SK-N-DZ (cell line): ENCODE measurements at places on chromosomes 13 and 19.

GRCh38 chr13:33454844-33455705 is 169.5 kb upstream of the STARD13 start:
- DNase-seq = no peak

- DNase-seq = no peak
These were observed 37.0 kb downstream of the SKA3 start for GRCh38 chr13:21139374-21139773.

- no peak for DNase-seq
These were observed 176.2 kb downstream of the FOXO1 start for GRCh38 chr13:40490086-40490758.

GRCh38 chr13:53885997-53886396 is 857.4 kb downstream of the OLFM4 start:
- DNase-seq = no peak

DNA sequence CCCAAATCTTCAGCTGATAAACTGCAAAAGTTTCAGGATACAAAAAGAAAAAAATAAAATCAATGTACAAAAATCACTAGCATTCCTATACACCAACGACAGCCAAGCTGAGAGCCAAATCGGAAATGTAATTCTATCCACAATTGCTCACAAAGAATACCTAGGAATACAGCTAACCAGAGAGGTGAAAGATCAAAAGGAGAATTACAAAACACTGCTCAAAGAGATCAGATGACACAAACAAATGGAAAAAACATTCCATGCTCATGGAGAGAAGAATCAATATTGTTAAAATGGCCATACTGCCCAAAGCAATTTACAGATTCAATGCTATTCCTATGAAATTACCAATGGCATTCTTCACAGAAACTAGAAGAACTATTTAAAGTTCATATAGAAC is 29.5 kb downstream of the NLRP11 start:
- no peak for DNase-seq
